ENCODE measurements at places on chromosomes 4 and X. TPM values are rescaled to one million over a fixed set of nuclear protein-coding genes. Genes with fewer than 3 reads are reported as not detected.

MAGEA11 gene
- not detected for total RNA-seq

ATXN3L gene
- not detected for total RNA-seq

SCML2 gene
- total RNA-seq, result 0.33 TPM

LUZP4 gene
- not detected for total RNA-seq

TCEAL5 gene
- not detected for total RNA-seq

SH3D19 gene
- not detected for total RNA-seq

NRK gene
- not detected for total RNA-seq

HPSE gene
- total RNA-seq, result 1.3 TPM

AFAP1 gene
- 13.9 TPM for total RNA-seq

NWD2 gene
- total RNA-seq, result not detected

TXK gene
- total RNA-seq, result 57.3 TPM

Data from CD8-positive, alpha-beta T cell (primary cell).